ENCODE measurements at places on chromosomes 2 and 18.

DNA sequence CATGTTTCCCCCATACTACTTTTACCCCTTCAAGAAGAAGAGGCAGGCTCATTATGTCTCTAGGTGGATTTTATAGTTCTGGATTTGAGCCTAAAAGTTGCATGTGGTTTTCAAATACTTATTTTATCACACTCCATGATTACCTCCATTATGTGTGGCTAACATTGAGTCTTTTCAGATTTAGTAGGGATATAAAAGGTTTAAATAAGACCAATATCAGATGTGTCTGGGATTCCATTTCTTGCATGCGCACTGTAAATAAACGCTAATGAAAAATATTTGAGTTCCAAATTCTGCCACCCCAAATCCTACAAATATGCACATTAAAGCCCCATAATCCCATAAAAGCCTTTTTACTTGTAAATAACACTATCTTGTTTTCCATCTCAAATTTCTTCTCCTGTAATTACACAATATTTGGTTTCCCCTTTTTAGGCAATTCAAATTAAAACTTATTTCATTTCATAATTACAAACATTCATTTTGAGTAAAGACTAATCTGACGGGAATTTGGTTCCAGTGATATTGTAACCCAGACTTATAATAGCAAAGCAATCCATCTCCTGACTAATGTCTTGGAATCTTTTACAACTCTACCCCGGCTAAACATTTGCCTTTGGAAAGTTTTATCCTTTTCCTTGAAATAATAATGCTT lies 600.0 kb downstream of the SLC4A3 start:
- DNase-seq = no peak

- DNase-seq = no peak
These were observed 77.5 kb downstream of the OSBPL6 start for GRCh38 chr2:178271629-178272333.

- no peak for DNase-seq
These were observed 126.9 kb upstream of the TLK1 start for GRCh38 chr2:171287611-171288010.

- no peak for DNase-seq
These were observed 232.7 kb downstream of the BCL11A start for GRCh38 chr2:60320724-60321123.

DNA sequence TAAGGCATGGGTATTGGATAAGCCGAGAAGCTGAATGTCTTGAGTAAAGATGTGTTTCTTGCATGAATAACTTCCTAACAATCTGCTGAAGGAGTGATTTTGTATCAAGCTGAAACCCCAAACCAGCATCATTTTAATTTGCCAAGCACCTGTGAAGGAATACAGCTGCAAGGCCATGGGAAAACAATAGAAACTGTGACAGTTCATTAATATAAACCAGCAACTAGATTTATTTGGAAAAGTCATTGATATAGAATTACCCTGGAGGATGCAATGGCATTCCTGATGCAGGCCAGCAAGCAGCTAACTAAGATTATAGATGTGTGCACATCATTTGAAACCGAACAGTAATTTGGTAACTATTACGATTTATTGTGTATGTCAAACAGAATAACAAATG lies 155.7 kb upstream of the TCF4 start:
- DNase-seq = no peak
